ENCODE measurements at places on chromosomes 6 and 20.

- no peak for DNase-seq
Observed at GRCh38 chr6:38676236-38676973, 26.5 kb downstream of the GLO1 start.

- DNase-seq, result no peak
Observed at GRCh38 chr6:41331401-41332150, 3.8 kb upstream of the NCR2 start.

DNA sequence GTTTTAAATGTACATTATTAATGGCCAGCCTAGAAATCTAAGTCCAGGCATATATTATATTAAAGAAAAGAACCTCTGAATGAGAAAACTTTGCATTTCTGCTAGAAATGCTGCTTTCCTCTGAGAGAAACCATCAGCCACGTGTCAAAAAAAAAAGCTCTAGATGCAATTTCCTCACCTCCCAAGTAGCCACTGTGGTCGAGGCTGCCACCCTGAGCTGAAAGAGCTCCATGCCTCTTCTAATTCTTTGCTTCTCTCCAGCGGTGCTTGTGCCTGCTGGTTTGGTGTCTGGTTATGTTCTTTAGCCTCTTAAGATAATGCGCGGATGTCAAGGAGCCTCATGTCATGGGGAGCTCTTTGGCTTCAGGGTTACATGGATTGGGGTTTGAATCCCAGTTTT, 316.0 kb downstream of the TFAP2C start:
- no peak for DNase-seq

- DNase-seq, result no peak
Observed at GRCh38 chr6:163733061-163733460, 318.5 kb downstream of the QKI start.

- no peak for DNase-seq
Observed at GRCh38 chr6:11525468-11526155, 11.9 kb upstream of the TMEM170B start.

- no peak for DNase-seq
Observed at GRCh38 chr6:44868335-44868668, 459.8 kb upstream of the RUNX2 start.

DNA sequence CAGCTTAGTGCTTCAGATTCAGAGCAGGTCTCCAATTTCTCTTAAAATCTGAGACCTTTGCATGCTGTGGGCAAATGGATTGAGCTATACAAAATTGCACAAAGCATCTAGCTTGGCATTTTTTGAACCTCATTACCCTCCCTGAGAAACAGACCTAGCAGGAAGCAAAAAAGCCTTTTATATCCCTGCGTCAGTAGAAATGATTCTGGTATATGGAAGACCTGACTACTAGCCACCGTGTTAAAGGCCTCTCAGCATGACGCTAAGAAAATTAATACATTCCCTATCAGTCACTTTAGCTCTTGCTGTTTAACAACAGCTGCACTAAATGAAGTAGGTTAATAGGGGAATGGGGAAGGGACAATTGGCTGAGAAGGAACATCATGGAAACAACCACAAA, 110.7 kb upstream of the SMLR1 start:
- no peak for DNase-seq

GRCh38 chr20:49825521-49826033, 12.9 kb downstream of the SLC9A8 start:
- no peak for DNase-seq

- no peak for DNase-seq
Observed at GRCh38 chr20:8367689-8368088, 235.6 kb downstream of the PLCB1 start.

GRCh38 chr6:33850869-33851541, 47.2 kb upstream of the MLN start:
- DNase-seq, result no peak

- no peak for DNase-seq
Observed at GRCh38 chr20:10661261-10661660, 12.5 kb downstream of the JAG1 start.

- DNase-seq, result no peak
Observed at GRCh38 chr20:51440589-51440988, 101.9 kb downstream of the NFATC2 start.

DNA sequence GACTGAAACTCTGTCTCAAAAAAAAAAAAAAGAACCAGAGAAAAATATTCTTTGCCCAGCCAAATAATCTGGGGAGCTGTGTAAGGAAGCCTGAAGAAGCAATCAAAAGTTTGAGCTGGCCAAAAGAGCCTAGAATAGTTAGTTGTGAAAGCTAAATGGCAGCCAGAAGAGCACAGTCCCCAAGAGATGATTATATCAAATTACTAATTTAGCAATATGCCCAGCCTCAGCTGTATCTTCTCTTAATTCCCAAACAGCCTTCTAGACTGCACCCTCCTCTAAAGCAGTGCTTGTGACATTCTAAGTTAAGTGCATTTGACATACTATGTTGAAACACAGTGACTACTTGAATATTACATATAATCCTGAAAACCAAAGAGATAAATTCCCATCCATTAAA, 38.9 kb downstream of the CDK19 start:
- DNase-seq, result no peak

DNA sequence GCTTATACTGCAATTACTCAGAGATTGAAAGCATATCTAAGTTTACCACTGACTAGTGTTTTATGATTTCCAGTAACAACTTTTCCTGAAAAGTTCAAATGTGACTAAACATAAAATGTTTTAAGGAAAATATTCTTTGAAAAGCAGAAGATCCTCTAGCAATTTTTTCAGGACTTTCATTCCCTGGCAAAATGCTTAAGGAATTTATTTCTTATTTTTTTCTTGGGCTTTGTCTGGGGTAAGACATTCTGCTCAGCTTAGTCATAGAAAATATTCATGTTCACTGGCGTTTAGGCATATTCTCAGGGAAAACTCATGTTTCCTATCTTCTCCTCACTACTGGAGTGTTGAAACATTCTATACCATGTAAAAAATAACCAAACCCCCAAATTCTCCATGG, 235.3 kb upstream of the CEP162 start:
- DNase-seq, result no peak

DNA sequence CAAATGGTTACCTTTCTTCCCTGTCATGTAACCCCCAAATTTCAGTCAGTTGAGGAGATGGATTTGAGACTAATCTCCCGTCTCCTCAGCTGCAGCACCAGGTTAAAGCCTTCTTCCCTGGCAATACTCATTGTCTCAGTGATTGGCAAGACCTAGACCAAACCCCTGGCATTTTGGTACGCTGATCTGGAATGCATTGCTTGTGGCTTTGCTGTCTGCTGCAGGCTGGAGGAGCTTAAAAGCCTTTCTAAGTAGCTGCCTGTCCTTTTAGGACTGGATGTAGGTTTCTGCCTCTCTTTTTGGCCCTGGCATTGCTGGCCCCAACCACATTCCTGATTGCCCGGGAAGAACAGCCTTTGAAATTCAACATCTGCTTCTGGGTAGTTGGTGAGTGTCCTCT, 729.6 kb upstream of the GJE1 start:
- no peak for DNase-seq

DNA sequence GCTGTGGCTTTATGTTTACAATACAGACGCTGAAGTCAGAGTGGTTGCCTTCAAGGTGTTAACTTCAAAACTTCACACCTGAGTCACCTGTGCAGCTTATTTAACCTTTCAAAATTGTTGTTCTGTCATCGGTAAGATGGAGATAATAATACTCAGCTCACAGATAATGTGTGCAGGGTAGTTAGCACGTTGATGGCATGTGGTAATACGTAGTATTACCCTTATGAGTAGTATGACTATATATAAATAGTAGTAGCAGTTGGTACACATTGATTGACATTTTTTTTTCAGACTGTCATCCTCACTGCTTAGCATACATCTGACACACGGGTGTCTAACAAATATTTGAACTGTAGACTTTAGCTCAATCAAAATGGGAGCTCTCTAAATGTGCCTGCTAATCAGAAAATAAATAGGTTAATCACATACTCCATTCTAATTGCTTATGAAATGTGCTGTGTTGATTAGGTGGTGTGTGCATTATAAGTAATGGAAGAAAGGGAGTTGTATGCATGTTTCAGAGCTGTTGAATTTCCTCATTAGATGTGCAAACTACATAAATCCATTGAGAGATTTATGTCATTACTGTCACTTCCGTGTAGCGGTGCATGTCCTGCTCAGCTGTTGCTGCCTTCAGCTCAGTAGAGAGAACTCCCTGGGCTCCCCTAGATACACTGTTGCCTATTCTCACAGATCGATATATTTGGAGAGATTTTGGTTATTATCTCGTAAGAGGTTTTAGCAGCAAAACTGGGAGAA, 11.2 kb upstream of the MROH8 start:
- no peak for DNase-seq

DNA sequence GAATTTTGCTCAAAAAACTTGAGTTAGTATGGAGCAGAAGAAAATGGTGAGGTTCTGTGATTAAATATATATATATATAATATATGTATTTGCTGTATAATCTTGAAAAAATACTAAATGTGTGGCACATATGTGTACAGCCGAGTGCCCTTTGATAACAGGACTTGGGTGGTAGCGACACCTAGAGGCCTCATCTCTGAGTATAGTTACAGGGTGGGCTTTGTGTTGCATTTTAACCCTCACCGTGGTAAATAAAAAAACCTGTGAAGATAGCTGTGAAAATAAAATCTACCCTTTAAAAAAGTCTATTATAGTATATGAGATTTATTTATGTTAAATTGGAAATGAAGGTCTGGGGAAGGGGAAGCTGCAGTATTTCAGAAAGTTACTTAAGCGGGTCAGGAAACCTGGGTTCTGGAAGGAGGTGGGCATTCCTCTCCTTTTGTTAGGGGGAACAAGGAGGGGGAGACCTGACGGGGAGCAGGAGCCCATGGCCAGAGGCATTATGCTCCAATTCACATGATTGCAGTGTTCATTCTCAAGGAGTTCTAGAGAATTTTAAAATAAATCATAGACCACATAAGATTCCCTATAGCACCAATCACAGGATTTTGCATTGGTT, 82.7 kb downstream of the SH3BGRL2 start:
- peak; percentile 71 for DNase-seq

DNA sequence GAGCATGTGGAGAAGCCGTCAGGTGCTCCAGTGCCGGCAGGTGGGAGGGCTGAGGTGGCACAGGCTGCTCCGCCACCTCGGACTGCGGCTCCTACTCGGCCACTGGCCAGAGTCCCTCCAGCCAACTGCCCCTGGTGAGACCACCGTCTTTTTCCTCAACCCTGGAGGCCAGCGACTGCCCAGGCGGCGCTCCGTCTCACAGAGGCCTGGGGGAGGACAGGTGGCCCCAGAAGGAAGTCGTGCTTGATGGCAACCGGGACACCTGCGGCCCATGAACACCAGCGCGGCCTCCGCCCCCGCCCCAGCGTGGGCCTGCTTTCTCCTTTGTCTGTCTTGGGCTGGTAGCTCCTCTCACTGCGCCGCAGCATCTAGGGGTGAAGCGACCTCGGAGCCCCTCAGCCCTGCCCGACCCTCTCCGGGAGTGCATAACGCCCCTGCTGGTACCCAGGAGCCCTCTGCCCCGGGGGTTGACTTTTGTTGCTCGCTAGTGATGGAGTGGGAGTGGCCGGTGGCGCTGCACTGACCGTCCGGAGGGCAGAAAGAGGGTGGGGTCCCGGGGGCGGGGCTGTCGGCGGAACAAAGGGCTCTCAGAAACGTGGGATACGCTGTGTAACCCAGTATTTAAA, 706 bp upstream of the TUBB2B start:
- no peak for DNase-seq

DNA sequence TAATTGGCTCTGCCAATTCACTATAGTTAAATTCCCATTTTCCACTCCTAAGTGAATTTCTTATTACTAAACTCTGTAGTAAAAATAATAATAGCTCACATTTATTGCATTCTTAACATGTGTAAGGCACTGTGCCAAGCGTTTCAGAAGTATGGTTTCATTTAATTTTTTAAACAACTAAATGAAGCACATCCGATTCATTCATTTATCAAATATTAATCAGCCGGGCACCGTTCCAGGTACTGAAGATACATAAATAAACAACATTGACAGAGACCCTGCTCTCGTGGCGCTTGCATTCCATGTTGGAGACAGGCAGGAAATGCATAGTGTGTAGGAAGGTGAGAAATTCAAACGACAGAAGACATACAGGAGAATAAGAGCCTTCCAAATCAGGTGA, 423.2 kb upstream of the JARID2 start:
- no peak for DNase-seq

DNA sequence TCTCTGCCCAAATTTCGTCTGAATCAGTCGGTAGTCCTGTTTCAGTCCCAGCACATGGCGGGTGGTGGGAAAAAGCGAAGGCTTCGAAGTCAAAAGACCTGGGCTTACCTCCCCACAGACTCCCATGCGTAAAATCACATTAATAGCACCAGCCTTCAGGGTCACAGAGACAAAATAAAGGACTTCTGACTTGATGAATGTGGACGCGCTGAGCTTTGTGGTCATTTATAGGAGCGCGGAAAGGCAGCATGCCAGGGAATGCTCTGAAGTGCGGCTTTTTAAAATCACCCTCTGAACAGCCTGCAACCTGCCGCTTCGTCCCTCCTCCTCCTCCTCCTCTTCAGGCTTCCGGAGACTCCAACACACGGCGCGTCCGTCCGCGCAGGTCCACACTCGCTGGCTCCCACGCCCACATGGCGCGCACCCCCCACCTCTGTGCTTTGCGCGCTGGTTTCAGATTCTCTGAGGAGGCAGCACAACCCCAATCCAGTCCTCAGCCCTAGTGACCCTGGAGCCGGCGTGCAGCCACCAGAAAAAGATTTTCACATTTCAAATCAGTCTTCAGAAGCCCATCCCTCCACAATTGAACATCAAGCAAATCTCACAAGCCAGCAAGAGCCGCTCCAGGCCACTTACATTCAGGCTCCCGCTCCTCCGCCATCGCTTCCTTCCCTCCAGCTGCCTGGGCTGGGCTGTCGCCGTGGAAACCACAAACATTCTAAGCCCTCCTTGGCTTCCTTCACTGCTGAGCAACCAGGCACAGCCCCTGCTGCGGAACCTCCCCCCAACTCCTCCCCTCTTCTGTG, at the start of gene C6orf118:
Gene C6orf118, minus strand, starts transcription at position 680 of the 806 bp plus-strand sequence. Its CDS starts 19 bp downstream, at position 661.
- DNase-seq, result no peak

GRCh38 chr6:34576286-34576955, 20.3 kb upstream of the SPDEF start:
- no peak for DNase-seq

- no peak for DNase-seq
Observed at GRCh38 chr6:118524686-118525085, 23.4 kb upstream of the PLN start.

DNA sequence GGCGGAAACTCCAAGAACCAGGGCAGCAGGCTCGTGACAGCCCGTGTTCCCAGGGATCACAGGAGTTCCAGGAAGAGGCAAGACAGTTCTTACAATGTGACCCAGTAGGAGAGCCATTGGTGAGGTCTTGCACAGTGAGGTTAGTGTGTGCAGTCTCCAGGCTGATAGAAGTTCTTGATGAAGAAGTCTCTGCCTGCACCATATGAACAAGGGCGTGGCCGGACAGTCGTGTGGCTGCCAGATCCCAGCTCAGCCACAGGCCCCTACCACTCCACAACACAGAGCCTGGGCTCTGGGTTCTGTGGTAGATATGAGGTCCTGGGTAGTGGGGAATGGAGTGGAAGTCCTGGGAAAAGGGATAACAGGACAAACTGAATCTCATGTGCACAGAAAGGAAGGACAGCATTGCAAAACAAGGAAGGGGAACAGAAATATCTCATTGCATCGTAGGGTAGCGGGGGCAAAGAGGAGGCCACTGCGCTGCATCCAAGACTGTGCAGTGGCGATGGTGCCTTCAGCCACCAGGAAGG, 65.2 kb downstream of the STX11 start:
- peak; percentile 56 for DNase-seq

Measured in left colon (tissue), 2 donors.